ENCODE measurements at places on chromosomes 12 and 14. TPM values are rescaled to one million over a fixed set of nuclear protein-coding genes. Genes with fewer than 3 reads are reported as not detected.

- no peak for ATAC-seq
Observed at GRCh38 chr12:120708651-120709050, 1.6 kb upstream of the UNC119B start.

DNA sequence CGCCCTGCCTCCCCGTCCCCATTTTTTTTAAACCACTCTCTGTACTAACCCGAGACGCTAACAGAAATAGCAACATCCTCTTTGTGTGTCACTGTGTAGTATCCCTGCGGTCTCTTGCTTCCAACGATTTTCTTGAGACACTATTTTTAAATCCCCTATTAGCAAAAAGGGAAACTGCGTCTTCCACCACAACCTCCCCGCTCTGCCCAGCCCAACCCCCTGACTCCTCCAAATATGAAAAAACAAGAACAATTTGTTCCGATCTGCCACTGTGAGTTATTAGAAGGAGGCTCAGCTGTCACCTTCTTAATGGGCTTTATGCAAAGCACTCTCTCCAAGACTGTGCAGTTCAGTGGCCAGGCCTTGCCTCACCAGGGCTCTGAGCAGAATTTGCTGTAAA, 76.3 kb downstream of the MAP1LC3B2 start:
- no peak for ATAC-seq

DNA sequence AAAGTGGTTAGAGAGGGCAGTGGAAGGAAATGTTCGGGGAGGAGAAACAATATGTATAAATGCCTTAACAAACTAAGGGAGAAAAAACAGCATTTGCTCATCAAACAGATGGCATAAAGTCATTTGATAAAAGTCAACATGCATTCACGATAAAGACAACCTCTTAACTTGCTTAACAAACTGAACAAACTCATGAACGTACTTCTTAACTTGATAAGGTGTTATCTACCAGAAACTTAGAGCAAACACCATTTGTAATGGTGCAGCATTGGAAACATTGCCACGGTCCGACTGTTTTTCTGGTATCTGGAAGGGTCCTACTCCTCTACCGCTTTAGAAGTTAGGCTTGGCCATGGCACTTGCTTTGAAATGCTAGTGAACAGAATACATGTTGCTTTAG, 4.2 kb upstream of the RPS6KL1 start:
- ATAC-seq = no peak

GRCh38 chr14:50854521-50854920, 17.3 kb upstream of the ABHD12B start:
- ATAC-seq = no peak

- ATAC-seq = no peak
Observed at GRCh38 chr14:38056270-38056669, 151.4 kb upstream of the SSTR1 start.

DNA sequence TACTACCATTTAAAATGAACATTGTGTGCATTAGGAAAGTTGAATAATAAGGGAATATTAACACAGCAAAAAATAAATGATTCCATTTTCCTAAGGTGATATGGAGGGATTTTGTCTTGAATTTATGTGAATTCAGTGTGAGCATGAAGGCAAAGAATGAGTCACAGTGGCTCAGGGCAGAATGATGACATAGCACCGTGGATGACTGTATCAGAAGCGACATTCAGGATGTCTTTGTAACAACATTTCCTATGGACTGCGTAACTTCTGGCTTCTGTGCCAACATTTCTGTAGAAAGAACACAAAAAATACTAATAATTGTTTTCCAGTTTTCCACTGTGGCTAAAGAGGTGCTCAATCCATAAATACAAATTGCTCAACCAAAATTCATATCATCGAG, 54.6 kb downstream of the TTC8 start:
- peak; percentile 80 for ATAC-seq

DNA sequence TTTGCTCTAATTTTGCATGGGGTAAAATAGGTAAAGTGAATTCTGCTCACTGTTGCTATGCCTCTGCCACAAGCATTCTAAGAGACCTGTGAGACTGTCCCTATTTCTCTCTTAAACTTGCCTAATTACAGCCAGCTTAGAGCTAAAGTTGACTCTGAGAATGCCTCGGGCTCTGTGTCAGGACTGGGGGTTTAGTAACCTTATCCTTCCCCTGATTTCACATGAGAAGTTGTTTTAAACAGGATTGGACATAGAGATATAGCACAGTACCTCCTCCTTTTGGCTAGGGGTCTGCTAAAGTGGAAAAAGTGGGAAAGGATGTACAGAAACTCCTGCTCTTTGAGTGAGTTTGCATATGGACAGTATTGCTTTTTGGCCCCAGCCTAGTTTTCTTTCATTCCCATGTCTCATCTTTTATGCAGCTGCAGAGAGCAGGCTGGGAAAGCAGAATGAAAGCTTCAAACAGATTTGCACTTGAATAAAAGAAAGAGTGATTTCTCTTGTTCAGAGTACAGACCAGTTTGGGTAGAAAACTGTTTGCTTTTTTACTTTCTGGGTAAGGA, 122.0 kb downstream of the RAD51B start:
- ATAC-seq = no peak

DNA sequence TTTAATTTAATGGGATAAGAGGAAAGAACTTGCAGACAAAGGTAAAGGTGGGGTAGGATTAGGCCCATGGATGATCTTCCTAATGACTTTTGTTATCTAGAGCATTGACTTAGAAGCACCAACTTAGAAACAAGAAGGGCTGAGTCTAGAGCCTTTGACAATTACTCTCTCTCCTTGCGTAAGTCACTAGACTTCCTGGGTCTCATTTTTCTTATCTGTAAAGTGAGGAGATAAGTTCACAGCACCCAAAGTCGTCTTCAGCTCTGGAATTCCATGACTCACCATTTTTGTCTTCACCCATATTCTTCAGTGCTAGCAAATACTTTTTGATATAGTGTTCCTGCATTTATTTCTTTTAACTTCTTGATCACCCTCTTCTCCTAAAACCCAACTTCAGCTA, 75.7 kb downstream of the SSPN start:
- ATAC-seq = no peak

DNA sequence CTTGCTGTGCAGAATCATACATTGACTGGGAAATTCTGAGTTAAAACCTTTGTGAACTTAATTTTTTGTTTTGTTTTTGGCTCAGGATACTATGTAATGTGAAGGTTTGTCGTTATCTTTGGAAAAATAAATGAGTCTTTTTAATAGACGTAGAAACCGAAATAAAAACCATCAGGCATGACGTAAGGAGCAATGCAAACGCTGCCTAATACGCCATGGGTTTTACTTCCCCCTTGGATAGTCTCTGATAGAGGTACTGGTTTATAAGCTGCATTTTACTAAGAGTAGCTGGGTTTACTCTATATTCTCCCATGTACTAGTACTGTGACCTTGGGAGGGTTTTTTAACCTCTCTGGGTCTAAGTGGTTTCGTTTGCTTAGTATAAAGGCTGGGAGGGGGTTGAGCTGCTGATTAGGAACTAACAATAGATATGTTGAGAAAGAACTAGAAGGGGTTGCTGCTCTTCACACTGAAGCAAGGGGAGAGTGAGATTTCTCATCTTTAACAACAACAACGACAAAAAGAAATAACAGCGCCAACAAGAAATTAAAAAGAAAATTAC, 66.8 kb upstream of the SLCO1C1 start:
- no peak for ATAC-seq

- ATAC-seq = peak; percentile 75
Observed at GRCh38 chr12:75489613-75490210, 9.2 kb downstream of the GLIPR1 start.

DNA sequence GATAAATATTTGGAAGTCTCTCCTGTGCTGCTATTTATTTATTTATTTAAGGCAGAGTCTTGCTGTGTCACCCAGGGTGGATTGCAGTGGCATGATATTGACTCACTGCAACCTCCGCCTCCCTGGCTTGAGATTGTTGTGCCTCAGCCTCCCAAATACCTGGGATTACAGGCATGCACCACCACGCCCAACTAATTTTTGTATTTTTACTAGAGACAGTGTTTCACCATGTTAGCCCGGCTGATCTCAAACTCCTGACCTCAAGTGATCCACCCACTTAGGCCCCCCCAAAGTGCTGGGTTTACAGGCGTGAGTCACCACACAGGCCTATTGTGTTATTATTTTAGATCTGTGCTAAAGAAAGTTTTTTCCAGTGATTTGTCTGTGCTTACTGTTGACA, 225.2 kb downstream of the CCER1 start:
- ATAC-seq = peak; percentile 71

GRCh38 chr14:104547998-104548700, 31.4 kb upstream of the C14orf180 start:
- ATAC-seq = no peak

DNA sequence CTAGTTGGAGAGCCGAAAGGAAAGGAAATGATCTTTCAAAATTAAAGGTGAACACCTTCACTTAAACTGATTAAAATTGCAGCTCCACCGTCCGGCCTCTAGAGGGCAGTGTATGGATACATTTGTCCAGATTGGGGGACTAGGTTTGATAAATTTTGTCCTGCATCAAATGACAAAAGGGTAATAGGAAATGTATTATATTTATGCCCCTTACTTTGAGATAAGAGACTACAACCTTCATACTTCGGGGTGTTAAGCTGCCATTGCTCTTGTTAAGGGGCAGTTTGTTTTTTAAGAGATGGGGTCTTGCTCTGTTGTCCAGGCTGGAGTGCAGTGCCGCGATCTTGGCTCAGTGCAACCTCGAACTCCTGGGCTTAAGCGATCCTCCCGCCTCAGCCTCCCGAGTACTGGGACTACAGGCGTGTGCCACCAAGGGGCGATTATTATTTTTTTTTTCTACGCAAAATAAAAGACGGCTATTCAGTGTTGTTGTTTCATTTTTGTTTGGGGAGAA, 818 bp upstream of the SUOX start:
- peak; percentile 59 for ATAC-seq

DNA sequence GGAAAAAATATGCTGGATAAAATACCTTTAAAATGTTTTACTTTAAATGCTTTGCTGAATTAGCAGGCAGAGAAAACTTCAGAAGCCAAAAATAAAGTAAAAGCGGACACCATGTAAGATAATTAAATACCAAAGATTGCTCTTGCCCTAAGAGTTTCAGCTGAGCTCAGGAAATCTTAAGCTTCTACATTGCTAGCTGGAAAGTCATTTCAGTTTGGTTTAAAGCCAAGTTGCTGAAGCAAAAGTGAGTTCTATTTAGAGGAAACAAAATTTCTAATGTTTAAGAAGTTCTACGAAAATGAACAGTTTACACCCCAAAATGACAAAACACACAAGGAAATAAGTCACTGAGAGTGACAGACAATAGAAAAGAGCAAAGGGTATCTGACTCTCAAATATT, 310.0 kb downstream of the ADAMTS20 start:
- ATAC-seq = no peak

DNA sequence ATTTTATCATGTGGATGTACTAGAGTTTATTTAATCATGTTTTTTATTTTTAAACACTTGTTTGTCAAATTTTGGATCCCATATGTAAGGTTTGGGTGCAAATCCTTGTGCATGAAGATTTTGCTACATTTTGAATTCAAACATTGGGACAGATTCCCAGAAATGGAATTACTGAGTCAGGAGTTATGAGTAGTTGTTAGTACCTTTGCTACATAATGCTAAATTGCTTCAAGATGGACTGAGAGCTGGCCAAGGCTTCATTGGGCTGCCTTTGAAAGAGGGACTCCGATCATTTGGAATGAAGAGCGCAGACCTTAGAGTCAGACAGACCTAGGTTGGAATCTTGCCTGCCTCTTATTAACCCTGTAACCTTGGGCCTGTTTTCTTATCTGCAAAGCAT, 154.9 kb upstream of the PWP1 start:
- ATAC-seq = no peak

- ATAC-seq = peak; percentile 62
Observed at GRCh38 chr12:116015525-116015924, 262.0 kb downstream of the MED13L start.

- no peak for ATAC-seq
Observed at GRCh38 chr12:12460935-12461922, 101.4 kb downstream of the DUSP16 start.

GRCh38 chr12:120496413-120497340, 764 bp downstream of the DYNLL1 start:
- ATAC-seq = peak; percentile 20

DNA sequence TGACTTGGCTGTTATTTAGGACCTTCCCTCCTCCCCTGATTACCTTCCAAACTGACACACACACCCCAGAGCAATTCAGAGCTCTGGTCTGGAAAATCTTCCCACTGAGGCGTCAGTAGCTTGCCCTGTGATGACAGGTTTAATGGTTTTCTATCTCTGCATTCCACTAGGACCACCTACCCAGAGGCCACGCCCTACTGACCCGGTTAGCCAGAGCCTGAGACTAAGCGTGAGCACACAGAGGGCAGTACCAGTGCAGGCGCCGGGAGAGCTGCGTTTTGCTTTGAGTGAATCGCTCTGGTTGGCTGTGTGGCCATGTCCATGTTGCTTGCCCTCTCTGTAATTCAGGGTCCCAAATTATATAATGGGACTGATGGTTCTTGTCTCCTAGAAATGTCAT, 36.2 kb upstream of the ATP2A2 start:
- ATAC-seq = no peak

GRCh38 chr12:105281694-105282049, 45.7 kb upstream of the APPL2 start:
- ATAC-seq = no peak

DNA sequence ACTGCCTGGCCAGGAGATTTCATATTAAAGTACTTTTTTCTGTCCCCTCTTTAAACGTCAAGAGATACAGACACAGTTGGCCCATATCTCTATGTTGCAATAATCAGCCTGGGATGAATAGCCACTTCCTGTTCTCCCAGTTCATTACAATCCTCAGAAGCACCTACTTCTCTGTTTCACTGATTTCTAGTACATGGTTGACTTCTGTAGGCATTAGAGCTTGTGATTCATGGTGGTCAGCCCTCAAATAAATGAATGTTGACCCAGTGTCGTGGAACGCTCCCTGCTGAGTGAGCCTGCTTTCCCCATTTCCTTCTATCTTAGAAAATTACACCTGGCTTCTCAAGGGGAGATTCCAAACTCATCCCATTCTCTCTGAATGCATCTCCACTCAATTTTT, 416.7 kb downstream of the PDZRN4 start:
- ATAC-seq = no peak

BCL2L14 gene
- total RNA-seq = 0.24 TPM

CLEC7A gene
- 22.3 TPM for total RNA-seq

PIWIL1 gene
- total RNA-seq = not detected

MDGA2 gene
- not detected for total RNA-seq

CGRRF1 gene
- 9.2 TPM for total RNA-seq

CCDC91 gene
- total RNA-seq = 13.3 TPM
